ENCODE measurements at places on chromosomes 2 and 18.

DNA sequence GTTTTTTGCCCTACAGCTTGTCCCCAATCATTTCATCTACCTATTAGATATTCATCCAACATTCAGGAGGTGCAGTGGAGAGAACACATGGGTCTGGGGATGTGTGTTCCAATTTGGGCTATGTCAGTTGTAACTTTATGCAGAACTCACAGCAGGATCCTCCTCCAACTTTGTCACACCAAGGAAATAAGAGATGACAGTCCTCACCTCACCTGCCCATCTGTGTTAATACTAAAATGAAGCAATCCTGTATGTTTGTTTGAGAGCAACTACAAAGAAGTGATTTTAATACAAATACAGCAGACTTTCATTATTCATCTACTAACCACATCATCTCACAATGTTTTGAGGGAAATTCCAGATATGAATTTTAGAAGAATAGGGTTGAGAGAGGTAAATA, 126.7 kb downstream of the ARHGAP15 start:
- DNase-seq, result no peak

GRCh38 chr2:19312949-19313348, 45.5 kb downstream of the OSR1 start:
- DNase-seq, result no peak

DNA sequence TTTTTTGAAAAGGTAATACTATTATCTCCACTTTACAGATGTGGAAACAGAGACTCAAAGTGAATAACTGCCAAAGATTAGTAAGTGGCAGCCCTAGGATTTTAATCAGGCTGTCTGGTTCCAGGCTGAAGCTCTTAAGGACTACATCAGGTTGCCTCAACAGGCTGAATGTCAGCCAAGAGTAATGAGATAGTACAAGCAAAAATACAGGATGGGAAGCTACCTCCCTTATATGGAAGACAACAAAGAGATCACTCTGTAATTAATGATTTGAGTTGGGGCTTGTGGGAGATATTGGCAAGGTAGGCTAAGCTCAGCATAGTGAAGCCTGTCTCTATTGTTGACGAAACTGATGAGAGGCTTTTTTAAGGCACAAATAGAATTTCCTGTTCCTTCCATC, 323.1 kb downstream of the KCNJ3 start:
- no peak for DNase-seq

- no peak for DNase-seq
These were observed 151.5 kb downstream of the SLC8A1 start for GRCh38 chr2:40300391-40300790.

- no peak for DNase-seq
These were observed 66.1 kb downstream of the MARCO start for GRCh38 chr2:119008108-119008507.
